ENCODE measurements at places on chromosomes 2 and 18.

DNA sequence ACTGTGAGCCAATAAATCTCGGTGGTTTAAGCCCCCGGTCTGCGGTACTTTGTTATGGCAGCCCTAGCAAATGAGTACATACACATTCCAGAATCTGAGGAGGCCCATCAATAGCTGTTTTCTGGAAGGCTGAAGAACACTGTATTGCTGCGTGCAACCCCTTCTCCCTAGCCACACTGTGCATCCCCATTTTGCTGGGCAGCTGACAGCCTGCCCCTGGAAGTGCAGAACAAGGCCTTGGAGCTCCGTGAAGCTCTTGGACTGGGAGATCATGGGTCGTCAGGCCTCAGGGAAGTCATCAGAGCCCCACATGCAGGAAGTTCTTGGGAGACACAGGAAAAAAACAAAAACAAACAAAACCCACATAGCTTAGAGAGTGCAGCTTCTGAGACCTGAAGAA lies 90.6 kb upstream of the ST6GAL2 start:
- no peak for DNase-seq

GRCh38 chr2:173231465-173231864 lies 123.2 kb upstream of the CDCA7 start:
- DNase-seq, result no peak

DNA sequence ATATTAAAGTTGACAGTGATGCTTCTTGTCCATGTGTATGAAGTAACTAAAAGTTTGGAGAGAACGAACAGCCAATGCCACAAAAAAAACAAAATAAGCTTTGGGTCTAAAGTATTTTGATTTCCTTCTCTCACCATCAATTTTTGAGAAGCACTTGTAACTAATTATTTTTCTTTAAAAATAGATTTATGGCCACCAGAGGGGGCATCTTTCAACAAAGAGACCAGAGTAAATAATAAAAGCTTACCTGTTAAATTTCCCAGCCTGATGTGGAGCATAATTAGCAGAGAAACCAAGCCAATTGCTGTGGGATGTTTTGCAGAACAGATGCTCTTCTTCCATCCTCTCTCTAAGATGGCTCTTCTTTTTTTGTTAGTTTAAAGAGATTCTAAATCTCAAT lies 29.0 kb downstream of the LINC00305 start:
- DNase-seq, result peak; percentile 41

GRCh38 chr2:128442053-128442751 lies 123.5 kb upstream of the HS6ST1 start:
- DNase-seq, result no peak

DNA sequence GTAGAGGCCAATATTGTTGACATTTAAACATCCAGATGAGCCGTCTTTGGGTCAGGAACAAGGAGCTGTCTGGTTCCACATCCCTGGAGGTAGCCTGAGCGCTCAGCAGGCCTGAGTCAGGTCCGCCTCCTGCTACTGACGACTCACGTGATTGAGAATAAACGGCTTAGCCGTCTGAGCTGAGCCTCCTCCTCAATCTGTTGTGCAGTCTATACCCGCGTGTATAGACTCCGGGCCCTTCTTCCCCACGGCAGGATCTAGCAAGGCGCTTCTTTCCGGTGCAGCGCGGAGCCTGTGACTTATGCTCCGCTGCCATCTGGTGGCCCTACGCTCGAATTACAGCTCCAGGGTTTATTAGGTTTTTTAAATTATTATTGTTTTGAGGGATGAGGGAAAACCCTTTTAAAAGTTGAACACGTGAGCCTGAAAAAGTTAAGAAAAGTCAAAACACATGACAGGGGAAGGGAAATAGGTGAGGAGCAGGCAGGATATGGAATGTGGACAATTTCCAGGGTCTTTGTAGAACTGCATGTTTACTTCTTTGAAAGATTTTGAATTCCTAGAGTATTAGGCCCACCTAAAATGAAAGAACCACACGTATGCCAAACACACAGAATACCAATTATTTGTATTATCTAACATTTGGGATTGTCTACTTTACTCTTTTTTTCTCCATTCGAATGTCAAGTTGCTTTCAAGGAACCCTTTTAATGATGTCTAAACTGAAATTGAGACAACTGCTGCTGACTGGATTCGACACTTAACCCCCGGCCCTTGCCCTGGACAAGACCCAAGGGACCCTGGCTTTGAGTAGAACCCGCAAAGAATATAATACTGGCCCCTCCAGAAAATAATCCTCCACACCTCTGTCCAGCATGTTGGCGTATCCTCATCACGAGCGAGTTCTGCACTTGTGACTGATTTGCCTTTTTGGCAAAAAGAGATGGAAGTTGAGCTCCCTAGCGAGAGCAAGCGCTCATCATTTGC lies 112.4 kb upstream of the ZNF236 start:
- DNase-seq, result peak; percentile 79

- DNase-seq, result peak; percentile 47
Observed at GRCh38 chr18:49055754-49056172, 105.0 kb upstream of the SMAD7 start.
